SJSA1 (cell line): ENCODE measurements at places on chromosomes 5 and 9.
A peak's percentile ranks its signal among the peaks of the same experiment; 100 is the strongest.

DNA sequence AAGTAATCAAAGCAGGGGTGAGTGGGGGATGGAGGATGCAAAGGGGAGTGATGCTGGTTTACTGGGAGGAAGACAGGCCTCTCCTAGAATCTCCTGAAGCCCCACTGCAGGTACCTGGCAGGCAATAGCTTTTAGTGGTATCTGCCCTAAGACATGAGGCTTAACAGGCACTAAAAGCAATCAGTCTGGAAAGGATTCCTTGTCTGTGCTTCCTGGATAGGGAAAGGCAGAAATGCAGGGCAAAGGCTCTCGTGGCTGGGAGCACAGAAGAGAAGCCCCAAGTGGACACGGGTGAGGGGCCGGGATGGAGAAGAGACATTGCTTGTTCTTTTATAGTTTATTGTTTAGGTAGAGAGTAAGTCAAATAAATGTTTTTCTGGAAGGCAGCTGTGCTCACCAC lies 40.1 kb downstream of the CCNJL start:
- no peak for DNase-seq

- no peak for DNase-seq
Measured at GRCh38 chr9:629146-629545, 212.4 kb upstream of the DMRT1 start.

DNA sequence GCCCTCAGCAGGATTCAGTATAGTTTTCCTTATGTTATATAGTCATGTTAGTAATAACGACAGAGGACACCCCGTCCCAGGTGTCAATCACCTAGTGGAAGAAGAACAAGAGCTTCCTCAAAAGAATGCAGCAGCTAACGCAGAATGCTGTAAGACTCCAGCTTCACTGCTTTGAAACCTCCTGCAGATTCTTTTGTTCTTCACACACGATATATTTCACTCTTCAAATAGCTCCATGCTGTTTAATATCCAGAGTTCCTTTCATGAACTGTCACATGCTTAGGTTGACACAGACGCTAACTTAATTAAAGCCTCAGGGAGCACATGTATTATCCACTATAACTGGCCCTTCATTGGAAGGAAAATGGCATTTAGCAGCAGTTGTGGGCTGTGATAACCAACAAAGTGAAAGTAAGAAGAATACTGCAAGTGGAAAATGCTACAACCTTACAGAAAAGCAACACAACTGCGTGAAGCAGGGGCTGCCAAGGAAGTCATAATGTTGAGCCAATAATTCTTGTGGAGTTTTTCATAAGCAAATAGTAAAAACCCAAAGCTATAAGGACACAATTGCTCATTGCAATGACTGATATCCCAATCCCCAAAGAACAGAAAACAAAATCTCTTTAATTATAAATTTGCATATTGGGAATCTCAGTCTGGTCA lies 387.5 kb downstream of the PLK2 start:
- DNase-seq = no peak

GRCh38 chr9:20980832-20981455 lies 50.5 kb downstream of the HACD4 start:
- DNase-seq = no peak

GRCh38 chr9:94743035-94743954 lies 16.8 kb downstream of the AOPEP start:
- peak; percentile 77 for DNase-seq

GRCh38 chr5:61964201-61964600 lies 341.8 kb upstream of the KIF2A start:
- no peak for DNase-seq

DNA sequence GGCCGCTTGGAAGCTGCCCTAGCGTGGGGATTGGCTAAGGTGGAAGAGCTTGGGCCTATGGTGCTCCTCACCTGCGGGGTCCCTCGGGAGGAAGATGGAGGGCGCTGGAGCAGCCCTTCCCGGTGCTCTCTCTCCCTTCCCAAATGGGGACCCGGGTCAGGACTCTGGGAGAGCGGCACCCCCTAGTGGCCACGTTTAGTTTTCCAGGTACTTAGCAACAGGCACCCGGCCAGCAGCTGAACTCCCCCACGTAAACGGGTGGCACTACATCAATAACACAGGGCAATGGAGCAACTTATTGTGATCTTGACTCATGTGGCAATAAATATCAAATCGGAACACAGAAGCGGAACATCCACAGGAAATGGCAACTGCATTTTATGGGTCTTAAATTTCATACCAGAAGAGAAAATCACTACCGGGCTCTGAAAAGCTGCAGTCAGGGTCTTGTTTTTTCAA lies 316.6 kb downstream of the AGTPBP1 start:
- DNase-seq = peak; percentile 48

GRCh38 chr5:65801352-65801783 lies 79.4 kb downstream of the NLN start:
- peak; percentile 89 for DNase-seq

GRCh38 chr5:160188141-160189015 lies 40.9 kb upstream of the FABP6 start:
- peak; percentile 62 for DNase-seq

DNA sequence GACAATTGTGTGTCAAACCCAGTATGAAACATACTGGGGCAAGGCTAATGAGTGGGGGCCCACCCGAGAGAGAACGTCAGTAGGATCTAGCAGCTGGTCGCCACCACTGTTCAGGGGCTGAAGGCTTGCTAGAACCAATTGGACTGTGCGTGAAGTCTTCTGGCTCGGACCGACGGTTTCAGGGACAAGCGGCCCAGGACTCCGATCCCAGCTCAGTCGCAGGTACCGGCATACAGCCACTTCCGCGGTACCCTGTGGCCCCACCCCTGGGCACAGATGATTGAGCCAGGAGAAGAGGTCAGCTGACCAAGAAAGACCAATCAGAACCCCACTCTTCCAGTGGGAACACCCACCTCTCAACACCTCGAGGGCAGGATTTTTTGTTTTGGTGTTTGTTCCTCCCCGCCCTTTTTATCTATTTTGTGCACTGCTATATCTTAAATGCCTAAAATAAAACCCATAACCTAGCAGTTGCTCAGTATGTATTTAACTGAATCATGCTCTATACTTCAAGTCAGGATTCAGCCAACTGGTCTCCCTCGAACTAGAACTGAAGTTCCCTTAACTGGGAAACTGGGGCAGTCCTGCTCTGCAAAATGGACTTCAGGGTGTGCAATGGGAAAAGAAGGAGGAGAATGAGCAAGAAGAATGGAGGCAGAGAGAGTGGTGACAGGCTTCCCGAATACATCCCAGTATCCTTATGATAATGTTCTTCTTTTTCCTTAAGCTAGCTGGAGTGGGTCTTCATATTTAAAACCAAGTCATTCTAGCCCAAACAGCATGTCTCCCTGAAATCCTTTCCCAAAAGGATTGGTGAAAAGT lies 21.1 kb upstream of the CPEB4 start:
- no peak for DNase-seq

- no peak for DNase-seq
Measured at GRCh38 chr5:134132372-134133187, 18.1 kb downstream of the TCF7 start.

- no peak for DNase-seq
Measured at GRCh38 chr5:111744455-111744854, 12.5 kb downstream of the NREP start.

- DNase-seq = no peak
Measured at GRCh38 chr5:90585337-90585986, 26.9 kb downstream of the ADGRV1 start.

DNA sequence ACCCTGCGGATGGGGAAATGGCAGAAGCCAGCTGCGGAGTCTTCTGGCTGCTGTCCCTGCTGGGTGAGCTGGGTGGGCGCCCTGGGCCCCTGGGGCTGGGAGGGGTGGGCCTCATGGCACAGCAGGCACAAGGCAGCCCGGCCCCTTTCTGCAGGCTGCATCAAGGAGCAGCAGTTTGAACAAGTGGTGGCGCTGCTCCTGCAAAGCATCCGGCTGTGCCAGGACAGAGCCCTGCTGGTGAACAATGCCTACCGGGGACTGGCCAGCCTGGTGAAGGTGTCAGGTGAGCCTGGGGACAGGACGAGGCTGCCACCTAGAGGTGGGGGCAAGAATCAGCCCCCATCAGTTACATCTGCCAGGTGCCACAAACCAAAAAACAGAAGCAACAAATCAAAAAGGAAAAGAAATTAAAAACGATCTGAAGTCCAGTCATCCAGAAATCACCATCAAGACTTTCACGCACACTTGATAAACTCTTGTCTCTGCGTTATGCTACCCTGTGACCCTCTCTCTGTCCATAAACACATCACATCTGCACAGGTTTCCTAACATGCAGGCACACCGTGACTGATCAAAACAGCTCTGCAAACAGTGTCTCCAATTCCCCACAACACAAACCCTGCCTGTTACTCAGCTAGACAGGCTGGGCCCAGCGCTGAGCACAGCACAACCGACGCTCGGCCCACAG lies 13.9 kb downstream of the REXO4 start:
- no peak for DNase-seq

- DNase-seq = no peak
Measured at GRCh38 chr5:42621242-42621641, 135.4 kb upstream of the CCDC152 start.

DNA sequence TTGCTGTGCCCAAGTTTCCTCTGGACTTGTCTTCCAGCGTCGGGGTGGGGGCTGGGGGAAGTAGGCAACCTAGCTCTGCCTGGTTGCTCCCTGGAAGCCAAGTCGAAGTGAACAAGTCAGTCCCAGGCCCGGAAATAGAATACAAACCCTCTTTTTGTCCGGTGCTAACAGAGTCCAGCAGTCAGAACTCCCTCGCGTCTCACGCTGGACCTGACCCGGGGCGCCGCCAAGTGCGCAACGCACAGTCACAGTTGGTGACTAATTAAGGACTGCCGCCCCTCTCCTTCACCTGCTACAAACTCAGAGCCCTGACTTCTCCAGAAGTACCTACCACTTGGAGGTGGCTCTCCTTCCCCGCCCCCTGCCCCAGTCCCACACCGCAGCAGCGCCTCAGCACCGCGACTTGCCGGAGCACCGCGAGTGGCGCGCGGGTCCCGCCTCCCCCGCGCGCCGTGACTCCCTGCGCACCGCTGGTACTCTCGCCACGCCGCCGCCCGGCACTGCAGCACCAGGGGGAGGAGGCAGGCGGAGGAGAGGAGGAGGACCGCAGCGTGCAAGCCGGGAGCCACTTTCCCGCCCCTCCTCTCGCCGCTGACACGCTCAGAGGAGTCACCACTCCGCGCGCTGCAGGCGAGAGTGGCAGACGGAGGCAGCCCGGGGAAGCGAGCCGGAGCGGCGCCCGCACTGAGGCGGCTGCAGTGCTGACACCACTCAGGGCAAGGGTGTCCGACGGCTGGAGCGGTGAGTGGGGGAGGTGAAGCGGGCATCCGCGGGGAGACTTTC lies at the start of gene SV2C:
Gene SV2C, plus strand, starts transcription at position 612 of the 783 bp plus-strand sequence. CDS start 48,368 bp downstream, outside the sequence.
- peak; percentile 44 for DNase-seq

DNA sequence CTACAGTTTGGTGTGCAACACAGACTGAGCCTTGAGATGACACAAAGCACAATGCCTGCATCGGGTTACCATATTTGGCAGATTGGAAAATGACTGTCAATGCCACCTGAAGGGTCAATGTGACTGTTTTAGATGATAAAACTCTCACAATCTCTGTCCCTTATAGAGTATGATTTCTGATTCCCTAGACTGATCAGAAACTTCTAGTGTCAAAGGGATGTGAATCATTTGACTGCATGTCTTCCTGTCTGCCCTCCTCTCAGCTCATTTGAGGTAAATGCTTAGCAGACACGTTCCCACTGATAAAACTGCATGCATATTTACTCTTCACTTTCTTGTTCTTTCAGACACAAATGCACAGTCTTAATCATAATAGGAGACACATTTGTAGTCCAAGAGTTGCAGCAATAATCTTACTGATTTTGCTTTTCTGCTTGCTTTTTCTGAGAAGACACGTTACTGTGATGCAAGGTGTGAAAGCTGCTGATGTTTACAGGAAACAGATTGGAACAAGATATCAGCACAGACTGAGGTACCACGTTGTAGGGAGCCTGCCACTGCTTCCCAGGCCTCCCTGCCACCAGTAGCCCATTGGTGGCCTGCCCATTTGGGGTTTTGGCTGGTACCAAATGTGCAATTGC lies 77.8 kb downstream of the GCNT4 start:
- DNase-seq = no peak

GRCh38 chr9:68601081-68601480 lies 60.4 kb upstream of the TMEM252 start:
- no peak for DNase-seq

DNA sequence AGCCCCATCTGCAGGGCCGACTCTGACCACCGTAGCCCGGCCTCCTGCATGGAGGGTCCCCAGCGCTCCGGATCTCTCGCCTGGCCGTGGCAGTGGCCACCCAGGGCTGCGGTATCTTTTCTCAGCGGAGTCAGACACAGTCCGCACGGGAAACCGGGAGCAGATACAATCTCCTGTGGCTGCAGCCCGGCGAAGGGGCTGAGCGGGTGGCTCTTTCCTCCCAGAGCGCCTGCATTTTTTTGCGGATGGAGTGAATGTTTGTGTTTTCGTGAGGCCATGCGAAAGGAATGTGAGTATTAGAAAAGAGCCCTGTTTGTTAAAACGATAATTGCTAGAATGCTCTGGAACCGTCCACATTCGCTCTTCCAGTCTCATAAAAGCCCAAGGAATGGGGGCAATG lies 53.4 kb upstream of the PTCH1 start:
- DNase-seq = peak; percentile 83

DNA sequence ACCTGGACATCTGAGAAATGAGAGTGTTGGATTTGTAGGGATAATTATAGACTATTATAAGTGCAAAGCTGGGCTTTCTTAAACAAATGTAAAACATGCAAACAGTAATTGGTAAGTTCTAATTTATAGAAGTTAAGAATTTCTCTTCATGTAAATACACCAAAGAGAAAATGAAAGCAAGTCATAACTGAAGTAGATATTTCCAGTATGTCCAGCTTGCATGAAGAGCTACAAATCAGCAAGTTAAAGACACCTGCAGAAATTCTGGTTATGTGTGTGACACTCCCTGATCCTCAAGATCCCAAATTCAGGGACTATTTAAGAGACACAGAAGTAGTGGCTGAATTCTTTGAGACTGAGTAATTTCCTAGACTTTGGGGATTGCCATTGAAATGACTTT lies 308.9 kb downstream of the TLE4 start:
- DNase-seq = no peak
